HEK293T (cell line): ENCODE measurements at places on chromosomes 12 and 14.
A peak's percentile ranks its signal among the peaks of the same experiment; 100 is the strongest.

DNA sequence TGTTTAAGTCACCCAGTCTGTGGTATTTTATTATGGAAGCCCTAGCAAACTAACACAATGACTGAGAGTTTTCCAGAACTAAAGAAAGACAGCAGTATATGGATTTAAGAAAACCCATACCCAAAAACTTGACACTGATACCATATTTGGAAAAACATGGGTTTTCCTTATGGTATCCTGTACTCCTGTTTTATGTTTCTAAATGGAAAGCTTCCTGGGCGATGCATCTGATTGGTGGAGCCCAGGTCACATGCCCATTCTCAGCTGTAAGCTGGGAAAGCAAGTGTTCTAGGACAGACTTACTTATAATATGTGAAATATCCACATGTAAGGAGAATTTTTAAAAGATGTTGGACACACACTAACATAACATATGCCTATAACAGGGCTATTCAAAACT lies 4.5 kb upstream of the RNASE4 start:
- DNase-seq = peak; percentile 57

- no peak for DNase-seq
These were observed 18.5 kb upstream of the SLC25A3 start for GRCh38 chr12:98575013-98575412.

GRCh38 chr12:101637936-101638335 lies 43.2 kb downstream of the MYBPC1 start:
- DNase-seq = no peak

- DNase-seq = no peak
These were observed 41.6 kb downstream of the FBXO21 start for GRCh38 chr12:117148642-117149041.

- DNase-seq = no peak
These were observed 35.7 kb upstream of the PNMA1 start for GRCh38 chr14:73749706-73750530.

GRCh38 chr12:97257726-97258125 lies 204.9 kb upstream of the RMST start:
- no peak for DNase-seq

DNA sequence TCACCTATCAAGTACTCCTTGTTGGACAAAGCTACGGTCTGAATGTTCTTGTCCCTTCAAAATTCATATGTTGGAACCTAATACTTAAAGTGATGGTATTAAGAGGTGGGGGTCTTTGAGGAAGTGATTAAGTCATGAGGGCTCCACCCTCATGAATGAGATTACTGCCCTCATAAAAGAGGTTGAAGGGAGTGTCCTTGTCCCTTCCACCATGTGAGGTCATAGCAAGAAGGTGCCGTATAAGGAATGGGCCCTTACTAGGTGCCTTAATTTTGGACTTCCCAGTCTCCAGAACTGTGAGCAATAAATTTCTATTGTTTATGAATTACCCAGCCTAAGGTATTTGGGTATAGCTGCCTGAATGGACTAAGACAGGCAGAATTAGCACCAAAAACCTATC lies 191.1 kb upstream of the NUDT4 start:
- no peak for DNase-seq

GRCh38 chr14:63249092-63249491 lies 44.8 kb downstream of the RHOJ start:
- no peak for DNase-seq

DNA sequence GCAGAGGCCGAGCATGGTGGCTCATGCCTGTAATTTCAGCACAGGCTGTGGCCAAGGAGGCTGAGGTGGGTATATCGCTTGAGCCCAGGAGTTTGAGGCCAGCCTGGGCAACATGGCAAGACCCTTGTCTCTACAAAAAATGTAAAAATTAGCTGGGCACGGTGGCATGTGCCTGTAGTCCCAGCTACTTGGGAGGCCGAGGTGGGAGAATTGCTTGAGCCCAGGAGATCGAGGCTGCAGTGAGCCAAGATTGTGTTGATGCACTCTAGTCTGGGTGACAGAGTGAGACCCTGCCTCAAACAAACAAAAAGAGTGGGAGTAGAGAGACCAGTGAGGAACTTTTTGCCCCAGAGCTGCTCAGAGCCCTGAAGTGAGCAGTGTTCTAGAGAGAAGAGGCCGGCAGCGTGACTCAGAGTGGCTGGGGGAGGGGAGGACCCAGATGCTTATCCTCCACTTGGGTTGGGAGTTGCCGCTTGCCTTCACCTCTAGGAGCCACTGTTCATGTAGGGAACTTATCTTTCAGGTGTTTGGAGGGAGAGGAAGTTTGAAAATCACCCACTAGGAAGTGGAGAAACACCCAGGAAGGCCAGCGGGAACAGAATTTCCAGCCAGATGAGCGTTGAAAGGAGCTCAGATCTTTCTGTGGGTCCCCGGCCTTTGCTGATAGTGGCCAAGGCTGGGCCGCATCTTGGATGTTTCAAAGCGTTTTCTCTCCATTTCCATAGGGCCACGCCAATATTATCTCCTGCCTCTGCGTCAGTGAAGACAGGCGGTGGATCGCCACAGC lies 15.3 kb downstream of the CFAP251 start:
- no peak for DNase-seq

GRCh38 chr12:42145552-42146215 lies 1.0 kb upstream of the GXYLT1 start:
- DNase-seq = no peak

- no peak for DNase-seq
These were observed 1882.8 kb upstream of the SEL1L start for GRCh38 chr14:83416476-83416875.

DNA sequence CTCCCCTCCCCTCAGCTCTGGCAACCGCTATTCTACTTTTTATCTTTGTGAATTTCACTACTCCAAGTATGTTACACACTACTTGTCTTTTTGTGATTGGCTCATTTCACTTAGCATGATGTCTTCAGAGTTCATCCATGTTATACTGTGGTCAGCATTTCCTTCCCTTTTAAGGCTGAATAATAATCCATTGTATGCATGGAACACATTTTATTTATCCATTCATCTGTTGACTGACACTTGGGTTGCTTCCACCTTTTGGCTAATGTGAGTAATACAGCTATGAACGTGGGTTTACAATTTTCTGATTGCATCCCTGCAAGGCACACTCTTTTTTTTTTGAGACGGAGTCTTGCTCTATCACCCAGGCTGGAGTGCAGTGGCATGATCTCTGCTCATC lies 53.0 kb upstream of the FUT8 start:
- no peak for DNase-seq

DNA sequence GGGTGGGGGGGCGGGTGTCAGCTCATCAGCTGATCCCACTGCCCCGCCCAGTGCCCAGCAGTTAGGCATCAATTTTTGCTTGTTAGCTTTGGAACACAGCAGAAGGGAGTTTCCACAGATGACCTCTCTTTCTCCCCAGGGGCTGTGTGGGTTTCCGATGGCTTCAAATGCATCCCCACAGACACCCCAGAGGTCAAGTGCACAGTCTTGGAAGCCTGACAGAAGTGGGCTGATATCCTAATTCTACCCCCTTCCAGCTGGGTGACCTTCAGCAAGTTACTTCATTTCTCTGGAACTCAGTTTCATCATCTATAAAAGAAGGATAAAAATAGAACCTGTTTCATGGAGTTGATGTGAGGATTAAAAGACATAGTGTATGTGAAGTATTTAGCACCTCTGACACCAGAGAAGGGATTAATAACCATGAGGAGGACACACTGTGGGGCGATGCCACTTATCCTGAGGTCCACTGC lies 22.0 kb downstream of the TTC9 start:
- no peak for DNase-seq

GRCh38 chr14:91330856-91331255 lies 86.4 kb upstream of the GPR68 start:
- DNase-seq = no peak

GRCh38 chr14:67519406-67519805 lies 13.7 kb upstream of the PLEKHH1 start:
- DNase-seq = no peak

GRCh38 chr14:34614638-34615037 lies 15.3 kb downstream of the SNX6 start:
- no peak for DNase-seq

GRCh38 chr12:116882742-116883141 lies 1.5 kb upstream of the HRK start:
- peak; percentile 44 for DNase-seq

GRCh38 chr14:101355284-101355683 lies 206.0 kb upstream of the DIO3 start:
- DNase-seq = no peak

DNA sequence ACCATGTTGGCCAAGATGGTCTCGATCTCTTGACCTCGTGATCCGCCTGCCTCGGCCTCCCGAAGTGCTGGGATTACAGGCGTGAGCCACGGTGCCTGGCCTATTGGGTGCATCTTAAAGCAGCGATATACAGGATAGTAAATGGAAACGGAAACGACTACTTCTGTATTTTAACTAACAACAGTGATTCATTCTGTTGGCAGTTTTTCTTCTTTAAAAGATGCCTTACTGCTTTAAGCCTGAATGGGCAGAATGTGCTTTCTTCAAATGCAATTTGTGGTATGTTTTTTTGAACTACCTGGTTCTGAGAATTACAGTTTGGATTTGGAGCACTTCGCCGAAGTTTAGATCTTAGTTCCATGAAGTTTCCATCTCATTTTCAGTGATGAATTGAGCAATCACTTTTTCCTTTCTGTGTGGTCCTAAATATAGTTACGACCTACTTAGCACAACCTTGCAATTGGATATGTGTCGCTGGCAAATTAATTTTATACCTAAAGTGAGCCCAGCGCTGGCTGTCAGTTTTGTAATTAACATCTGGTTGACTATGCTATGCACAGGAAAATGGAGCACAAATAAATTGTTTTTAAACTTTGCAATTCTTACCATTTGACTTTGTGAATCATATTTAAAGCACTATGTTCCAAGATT lies 53.6 kb upstream of the EIF5 start:
- DNase-seq = no peak

DNA sequence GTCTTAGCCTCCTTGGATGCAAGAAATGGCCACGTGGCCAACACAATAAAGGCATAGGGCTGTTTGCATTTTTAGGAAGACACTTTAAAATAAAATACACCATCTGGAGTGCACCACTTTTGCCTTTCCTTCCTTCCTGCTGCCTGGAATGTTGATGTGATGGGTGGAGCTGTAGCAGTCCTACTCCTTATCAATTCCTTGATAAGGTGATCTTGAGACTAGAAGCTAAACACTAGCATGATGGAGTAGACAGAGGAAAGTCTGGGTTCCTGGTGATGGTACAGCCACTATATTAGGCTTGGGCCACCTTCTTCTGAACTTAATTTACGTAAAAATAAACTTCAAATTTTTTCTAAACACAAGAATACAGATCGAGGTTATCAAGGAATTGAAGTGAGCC lies 2.9 kb upstream of the GLT1D1 start:
- DNase-seq = no peak

- no peak for DNase-seq
These were observed 3.1 kb downstream of the LHX5 start for GRCh38 chr12:113468365-113469223.

- no peak for DNase-seq
These were observed 118.9 kb upstream of the SFSWAP start for GRCh38 chr12:131591714-131592709.

DNA sequence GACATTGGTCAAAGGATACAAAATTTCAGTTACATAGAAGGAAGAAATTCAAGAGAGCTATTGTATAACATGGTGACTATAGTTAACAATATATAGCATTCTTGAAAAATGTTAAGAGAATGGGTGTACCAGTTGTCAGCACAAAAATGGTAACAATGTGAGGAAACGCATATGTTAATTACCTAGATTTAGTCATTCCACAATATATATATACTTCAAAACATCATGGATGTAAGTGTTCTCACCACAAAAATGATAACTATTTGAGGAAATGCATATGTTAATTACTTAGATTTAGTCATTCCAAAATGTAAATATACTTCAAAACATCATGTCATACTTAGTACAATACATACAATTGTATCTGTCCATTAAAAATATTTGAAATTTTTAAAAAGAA lies 540.4 kb upstream of the MGAT4C start:
- no peak for DNase-seq

DNA sequence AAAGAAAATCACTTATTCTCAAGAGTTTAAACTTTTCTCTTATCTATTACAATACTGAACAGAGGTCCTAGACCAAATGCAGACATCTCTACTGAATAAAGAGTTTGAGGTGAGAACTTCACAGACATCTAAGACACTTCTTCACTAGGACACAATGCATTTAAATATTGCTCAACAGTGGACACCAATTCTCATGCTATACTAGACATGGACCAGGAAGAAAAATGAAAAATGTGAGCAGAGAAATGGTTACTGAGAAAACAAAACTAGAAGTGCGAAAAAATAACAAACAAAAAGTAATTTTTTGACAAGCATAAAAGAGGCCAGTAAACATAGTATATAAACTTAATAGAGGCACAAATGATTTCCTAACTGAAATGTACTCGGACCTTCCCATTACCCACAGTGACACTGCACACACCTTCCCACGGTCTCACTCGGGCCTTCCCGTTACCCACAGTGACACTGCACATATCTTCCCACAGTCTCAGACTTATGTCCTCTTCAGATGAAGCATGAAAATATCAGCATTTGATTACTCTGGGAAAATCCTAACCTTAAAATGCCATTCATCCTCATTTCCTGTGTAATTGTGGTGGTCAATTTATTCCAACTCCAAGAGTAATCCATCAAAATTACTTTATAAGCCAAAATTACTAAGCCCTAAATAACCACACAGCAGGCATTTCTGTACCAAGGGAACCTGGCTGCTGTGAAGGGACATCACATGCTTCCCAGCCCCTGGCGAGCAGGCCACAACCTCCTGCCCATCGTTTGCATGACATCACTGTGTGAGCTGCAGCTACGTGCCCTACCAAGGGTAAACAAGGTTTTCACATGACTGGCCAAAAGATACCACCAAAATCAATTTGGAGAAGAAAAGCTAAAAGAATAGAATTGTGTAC lies 6.4 kb downstream of the SLC15A4 start:
- DNase-seq = peak; percentile 31

DNA sequence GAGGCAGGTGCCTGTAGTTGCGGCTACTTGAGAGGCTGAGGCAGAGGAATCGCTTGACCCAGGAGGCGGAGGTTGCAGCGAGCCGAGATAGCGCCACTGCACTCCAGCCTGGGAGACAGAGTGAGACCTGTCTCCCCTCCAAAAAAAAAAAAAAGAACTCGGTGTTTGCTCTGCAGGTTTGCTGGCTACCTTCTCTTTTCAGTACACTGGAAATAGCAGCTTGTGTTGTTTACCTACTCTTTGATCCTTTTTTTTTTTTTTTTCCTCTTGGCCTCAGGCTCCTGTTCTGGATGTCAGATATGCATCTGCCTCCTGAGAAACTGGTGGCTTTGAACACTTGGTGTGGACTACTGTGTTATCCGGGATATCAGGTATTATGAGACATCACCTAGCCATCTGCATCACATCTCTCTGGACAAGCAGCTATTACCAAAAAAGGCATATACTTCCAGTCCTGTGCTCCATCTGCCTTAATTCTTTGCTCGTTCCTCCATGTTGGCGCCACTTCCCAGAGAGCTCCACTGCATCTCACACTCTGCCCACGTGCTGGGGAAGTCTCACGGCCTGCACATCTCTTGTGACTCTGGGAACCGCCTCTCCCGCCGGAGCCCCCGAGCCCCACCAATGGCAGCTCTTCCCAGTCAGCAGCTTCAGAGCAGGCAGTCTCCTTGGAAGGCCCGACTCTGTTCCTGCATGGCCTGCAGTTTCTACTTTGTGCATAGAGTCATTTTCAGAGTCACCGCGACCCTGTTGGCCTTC lies 50.9 kb upstream of the TRAF3 start:
- DNase-seq = no peak
